ENCODE measurements at places on chromosomes 16 and 17.

DNA sequence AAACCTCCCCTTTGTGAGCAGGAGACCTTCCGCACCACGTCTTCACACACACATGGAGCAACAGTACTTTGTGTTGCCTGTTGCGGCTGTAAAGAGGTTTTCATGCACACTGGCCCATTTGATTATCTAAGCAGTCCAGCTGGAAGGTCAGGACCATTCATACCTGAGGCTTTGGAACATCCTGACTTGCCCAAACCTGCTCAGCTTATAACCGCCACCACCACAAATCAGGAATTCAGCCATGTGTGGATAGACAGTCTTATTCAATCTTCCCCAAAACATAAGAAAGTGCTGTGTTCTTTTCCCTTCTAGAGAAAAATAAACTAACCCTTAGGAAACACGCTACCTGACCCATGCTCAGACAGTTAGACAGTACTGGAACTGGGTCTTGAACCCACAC, 81.6 kb upstream of the XYLT1 start:
- DNase-seq: no peak

- DNase-seq: no peak
Measured at GRCh38 chr17:82748756-82749155, 3.1 kb upstream of the TBCD start.

- no peak for DNase-seq
Measured at GRCh38 chr16:89615176-89615575, 1.7 kb downstream of the DPEP1 start.

DNA sequence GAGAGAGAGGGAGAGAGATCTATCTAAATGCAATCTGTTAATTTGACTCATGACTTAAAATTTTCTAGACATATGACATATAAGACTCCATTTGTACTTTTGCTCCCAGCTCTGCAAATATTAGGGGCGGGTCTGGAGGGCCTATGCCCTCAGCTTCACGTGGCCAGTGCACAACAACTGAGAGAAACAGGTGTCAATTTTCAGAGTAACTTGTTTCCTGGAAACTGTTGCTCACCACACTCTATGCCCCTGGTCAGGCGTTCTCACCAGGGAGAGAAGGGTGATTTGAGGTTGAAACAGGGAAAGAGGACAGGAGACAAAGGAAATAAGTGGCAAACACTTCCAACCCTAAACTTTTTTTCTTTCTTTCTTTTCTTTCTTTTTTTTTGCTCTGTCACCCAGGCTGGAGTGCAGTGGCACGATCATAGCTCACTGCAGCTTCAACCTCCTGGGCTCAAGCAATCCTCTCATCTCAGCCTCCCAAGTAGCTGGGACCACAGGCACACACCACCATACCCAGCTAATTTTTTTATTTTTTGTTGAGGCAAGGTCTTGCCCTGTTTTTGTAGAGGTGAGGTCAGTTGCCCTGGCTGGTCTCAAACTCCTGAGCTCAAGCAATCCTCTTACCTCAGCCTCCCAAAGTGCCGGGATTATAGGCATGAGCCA, 270.0 kb downstream of the SLC39A11 start:
- no peak for DNase-seq

DNA sequence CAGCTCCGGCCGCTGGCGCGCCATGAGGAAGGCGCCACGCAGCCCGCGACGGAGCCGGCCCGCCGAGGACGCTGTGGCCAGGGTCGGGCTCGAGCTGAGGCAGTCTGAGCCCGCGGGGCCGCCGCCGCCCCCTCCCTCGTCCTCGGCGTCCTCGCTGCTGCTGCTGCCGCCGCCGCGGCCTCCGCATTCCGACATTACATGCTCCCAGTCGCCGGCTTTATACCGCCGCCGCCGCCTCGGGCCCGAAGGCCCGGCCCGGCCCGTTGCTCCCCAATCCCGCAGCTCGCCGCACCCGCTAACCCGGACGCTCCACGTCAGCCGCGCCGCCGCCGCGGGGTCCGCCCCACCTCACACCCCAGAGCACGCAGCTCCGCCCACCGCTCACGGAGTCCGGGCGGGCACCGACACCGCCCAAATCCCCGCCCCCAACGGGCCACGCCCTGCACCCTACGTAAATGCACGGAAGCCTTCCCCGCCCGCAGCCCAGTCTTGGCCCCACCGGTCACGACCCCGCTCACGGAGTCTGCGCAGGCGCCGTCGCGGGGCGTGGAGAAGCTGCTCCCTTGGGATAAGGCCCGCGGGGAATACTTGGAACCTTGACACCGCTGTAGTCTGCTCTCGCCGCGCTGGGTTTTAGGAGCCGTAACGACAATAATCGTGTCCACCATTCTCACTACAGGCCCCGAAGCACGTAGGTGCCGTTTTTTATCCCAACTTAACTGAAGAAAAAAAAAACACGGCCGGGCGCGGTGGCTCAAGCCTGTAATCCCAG, at the start of gene TXNDC11:
Gene TXNDC11, minus strand, starts transcription at position 322 of the 772 bp plus-strand sequence. Its CDS starts 127 bp downstream, at position 195.
- DNase-seq: peak; percentile 99

- DNase-seq: no peak
Measured at GRCh38 chr17:77527836-77528505, 387.2 kb downstream of the SEC14L1 start.

DNA sequence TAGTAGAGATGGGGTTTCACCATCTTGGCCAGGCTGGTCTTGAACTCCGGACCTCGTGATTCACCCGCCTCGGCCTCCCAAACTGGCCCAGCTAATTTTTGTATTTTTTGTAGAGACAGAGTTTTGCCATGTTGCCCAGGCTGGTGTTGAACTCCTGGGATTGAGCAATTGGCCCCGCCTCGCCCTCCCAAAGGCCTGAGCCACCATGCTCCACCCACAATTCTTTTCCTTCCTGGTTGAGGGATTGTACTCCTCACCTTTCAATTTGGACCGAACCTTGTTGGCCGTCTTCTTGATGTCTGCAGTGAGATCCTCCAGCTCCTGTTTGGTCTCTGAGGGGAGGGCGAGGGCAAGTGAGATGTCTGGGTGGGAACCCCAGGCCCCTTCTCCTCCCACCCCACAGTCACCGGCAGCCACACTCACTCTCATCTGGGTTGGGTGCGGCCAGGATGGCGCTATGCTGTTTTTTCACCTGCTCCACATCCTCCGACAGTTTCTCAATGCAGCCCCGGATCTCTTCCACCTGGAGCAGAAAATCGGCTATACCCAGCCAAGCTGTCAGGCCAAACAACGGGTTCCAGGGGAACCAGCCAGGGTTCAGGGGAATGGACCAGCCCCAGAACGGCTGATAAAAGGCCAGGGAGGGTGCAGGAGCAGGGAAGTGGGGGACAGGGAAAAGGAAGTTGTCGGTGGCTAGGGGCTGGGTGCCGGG, 9.6 kb downstream of the STX1B start:
- no peak for DNase-seq

GRCh38 chr16:70692873-70693671, 7.2 kb upstream of the MTSS2 start:
- DNase-seq: no peak

DNA sequence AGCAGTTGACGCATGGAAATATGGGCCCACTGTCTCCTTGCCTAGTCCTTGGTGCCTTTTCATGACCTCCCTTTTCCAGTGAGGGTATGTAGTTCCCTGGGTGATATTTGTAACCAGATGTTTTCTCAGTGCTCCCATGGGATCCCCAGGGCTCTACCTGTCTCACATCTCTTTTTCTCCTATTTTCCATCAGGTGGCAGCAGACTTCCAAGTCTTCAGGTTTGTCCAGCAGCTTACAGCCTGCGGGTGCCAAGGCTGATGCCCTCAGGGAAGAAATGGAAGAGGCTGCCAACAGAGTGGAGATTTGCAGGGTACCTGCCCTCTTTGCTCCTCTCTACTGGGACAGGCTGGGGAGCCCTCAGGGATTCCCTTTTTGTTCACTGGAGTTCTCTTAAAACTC, 89.1 kb downstream of the ELAC2 start:
- DNase-seq: no peak

- DNase-seq: no peak
Measured at GRCh38 chr16:22364241-22364640, 10.2 kb downstream of the CDR2 start.

DNA sequence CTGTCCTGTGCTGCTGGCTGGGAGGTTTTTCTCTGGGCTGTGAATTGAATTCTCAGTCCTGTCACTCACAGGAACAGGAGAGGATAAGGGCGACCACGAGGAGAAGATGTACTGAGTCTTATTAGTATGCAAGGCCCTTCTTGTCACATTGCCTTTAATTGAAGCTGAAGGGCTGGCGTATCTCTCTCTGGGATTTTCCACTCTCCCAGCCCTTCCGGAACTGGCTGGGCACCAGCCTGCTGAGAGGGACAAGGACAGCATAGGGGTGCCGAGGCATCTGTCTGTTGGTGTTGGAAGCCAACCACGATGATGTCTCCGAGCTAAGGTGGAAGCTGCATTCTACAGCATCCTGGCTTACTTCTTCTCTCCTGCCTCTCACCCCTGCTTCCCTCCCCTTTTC, 33.2 kb downstream of the GPRC5B start:
- DNase-seq: no peak

- peak; percentile 69 for DNase-seq
Measured at GRCh38 chr17:44906763-44907728, 7.8 kb upstream of the EFTUD2 start.

DNA sequence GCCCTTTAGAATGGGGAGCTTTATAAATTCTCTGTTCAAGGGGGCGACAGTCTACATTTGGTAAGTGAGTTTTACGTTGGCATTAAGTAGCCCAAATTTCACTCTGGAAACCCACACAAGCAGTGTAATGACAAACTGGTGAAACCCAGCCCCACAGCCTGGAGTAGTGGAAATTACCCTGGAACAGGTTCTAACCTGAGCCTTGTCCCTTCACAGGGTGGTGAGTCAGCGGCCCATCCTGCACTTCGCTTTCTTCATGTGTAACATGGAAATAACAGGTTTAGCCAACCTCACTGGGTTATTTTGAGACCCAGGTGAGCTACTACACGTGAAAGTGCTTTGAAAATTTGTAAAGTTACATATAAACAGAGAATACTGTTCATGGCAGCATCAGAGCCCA, 3.5 kb upstream of the TLCD3A start:
- DNase-seq: no peak

DNA sequence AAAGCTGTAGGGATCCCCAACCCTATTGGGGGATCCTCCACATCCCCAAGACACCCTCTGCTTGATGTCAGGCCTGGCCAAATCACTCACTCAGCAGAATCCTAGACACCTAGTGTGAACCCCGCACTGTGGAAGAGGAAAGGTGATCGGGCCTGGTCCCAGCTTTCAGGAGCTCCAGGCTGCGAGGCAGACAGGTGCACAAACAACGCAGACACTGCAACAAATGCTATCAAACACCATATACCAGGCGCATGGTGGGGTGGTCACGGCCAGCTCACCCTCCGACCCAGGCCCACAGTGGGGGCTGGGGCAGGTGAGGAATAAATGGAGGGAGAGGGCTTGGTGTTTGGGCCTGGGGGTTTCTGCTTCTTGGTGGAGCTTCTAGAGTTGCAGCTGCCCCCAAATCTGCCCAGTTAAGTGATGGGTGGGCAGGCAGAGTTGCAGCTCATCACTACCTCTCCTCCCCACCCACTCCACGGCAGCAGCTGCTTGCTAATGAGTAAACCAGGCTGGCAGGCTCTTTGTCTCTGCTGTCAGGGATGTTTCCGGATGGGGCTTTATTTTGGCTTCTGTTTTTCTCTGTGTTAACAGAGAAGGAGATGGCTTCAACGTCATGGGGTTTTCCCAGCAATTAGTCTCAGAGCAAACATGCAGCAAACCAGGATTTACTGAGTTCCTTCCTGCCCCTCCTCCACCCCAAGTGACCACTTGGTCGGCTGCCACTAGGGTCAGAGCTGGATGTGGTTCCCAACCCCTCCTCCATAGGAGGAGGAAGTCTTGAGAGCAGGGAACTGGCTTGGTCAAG, 46.6 kb downstream of the PECAM1 start:
- DNase-seq: no peak

DNA sequence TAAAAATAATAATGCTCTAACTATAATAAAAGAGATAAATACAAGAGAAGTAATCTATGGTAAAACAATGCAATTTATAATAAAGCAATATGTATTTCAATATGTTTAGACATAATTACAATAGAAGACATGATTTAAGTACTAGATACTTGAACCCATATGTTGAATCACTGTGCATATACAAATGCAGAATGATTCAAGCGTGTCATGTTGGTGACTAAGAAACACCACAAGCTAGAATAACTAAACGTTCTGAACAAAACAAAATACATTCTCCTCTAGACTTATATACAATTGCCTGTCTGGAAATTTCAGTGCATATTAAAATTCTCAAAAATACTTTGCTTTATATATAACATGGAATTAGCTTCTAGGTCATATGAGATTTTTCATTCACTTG, 11.2 kb downstream of the TADA2A start:
- no peak for DNase-seq

DNA sequence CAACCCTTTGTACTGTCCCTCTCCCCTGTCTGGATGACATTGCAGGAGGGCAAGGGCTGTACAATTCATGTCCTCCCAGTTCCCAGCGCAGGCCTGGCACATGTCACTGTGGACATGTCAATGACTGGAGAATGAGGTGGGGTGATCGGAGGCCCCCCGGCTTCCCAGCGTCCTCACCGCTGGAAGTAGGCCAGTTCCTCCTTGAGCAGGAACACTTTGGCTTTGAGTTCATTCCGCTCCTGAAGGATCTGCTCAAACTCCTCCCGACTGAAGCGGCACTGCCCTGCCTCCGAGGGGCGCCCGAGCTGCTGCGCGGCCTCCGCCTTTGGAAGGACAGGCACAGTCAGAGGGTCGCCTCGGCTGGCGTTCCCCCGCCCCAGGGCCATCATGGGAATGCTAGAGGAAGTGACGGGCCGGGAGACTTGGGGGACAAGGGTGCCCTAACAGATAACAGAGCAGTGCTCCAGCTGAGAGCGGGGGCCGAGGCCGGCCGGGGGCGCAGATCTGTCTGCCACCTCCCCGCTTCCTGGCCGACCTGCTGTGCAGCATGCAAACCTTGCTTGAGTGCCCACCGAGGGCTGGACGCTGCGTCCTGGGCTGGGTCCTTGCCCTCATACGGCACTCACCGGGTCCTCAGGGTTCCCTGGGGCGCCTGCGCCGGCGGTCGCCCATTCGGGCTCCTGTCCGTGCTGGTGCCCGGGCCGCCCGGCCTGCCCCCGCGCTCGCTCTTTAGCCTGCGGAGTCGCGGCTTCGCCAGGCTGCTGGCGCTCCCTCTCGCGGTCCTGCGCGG, 1.3 kb downstream of the RILP start:
- DNase-seq: peak; percentile 63

DNA sequence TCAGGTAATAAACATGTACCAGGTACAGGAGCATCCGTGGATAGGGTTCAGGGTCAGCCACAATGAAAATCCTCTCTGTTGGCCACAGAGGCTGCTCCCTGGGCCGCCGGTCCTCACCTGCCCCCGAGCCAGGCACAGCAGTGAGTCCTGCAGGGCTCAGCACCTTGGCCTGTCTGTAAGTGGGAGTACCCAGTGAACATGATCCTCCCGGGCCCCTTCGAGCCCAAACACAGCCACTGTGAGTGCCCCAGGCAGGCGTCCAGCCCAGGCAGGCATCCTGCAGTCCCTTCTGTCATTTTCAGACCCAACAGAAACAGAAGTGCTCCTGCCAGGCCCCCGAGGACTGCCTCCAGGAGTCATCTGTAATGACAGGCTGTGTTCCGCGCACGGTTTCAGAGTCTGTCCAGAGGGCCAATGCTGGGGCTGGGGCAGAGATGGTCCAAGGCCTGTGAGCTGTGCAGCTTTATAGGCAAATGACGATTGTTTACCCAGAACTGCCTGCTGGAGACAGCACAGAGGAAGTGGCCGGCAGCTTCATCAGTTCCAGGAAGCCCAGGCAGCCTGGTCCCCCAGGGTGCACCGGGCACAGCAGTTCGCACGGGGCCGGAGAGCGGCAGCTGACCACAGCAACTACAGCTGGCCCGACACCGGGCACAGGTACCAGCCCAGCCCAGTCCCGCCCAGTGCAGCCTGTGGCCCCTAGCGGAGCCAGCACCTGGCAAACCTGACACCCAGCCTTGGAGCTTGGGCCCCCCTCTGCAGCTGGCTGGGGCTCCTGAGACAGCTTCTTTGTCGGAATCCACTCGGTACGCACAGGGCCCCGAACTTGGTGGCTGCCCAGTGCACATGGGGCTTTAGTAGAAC, 13.2 kb downstream of the SLC7A5 start:
- peak; percentile 76 for DNase-seq

Data from hematopoietic multipotent progenitor cell treated with erythropoietin and hydrocortisone succinate and interleukin-3 and kit ligand, for 4 days (in vitro differentiated cells).